Gastroesophageal sphincter (tissue), 4 donors: ENCODE measurements at places on chromosomes 7 and 10. TPM values are rescaled to one million over a fixed set of nuclear protein-coding genes. Genes with fewer than 3 reads are reported as not detected.

Gene LYZL2
- not detected for total RNA-seq

- ATAC-seq, result no peak
These were observed 56.6 kb downstream of the GSDME start for GRCh38 chr7:24700521-24701260.

DNA sequence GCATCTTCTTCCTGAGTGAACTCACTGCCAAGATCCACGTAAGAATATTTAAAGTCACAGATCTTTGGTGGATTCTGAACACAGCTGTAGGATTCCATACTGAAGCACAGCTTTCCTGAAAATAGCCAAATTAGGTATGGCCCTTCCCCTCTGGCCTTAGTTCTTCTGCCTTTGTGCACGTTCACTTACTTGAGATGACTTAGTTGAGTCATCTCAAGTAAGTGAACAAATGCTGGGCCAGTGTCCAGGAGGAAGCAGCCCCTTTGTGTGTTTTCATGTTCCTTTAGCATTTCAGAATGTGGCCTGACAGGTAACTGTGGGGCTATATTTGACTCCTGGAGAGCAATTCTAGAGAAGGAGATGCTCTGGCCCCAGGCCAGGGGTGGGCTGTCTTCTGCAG, 51.5 kb downstream of the CCNY start:
- no peak for ATAC-seq

Gene KCNH2
- 63.8 TPM for total RNA-seq

- no peak for ATAC-seq
These were observed 27.0 kb upstream of the JAZF1 start for GRCh38 chr7:28207486-28208158.

GRCh38 chr10:98577578-98577977, 130.8 kb upstream of the HPS1 start:
- no peak for ATAC-seq

Gene SPDYE9
- not detected for total RNA-seq

- ATAC-seq, result no peak
These were observed 550.4 kb downstream of the PTPRN2 start for GRCh38 chr7:158037211-158037610.

DNA sequence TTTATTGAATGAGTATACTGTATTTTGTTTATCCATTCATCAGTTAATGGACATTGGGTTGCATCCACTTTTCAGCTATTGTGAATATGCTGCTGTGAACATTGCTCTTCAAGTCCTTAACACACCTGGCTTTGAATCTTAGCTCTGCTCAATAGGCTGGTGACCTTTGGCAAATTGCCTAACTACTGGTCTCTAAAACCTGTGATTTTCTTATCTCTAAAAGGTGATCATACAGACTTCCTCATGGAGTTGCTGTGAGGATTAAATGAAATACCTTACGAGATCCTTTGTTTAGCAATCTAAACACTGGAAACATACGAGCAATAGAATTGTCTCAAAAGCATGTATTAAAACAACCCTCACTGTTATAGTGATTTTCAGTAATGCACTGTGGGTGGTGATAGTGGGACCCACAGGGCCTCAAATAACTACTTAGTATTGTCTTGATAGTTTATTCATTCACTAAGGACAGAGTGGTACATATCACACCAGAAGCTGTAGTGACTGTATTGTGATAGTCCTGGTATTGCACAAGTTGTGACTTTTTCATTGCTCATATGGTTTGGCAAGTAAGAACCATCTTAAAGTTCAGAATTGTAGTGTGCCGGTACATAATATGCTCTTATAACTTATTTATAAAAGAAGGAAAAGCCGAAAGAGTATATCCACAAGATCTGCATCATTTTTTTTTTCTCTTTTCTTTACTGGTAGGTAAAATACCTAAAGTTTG, 257.6 kb downstream of the EXOC4 start:
- ATAC-seq, result no peak

Gene ST7
- total RNA-seq, result 19.1 TPM

GRCh38 chr7:41275255-41275654, 427.6 kb downstream of the INHBA start:
- ATAC-seq, result no peak

Gene PAX4
- total RNA-seq, result not detected

- ATAC-seq, result no peak
These were observed 2.8 kb downstream of the MPP7 start for GRCh38 chr10:28300027-28300426.
